Stimulated activated CD4-positive, alpha-beta T cell treated with anti-CD3 and anti-CD28 coated beads, Interleukin-12 subunit alpha, Interleukin-12 subunit beta, amount 100 ng/mL, for 24 hours (primary cell): ENCODE measurements at places on chromosomes 11 and 22.
A peak's percentile ranks its signal among the peaks of the same experiment; 100 is the strongest.

DNA sequence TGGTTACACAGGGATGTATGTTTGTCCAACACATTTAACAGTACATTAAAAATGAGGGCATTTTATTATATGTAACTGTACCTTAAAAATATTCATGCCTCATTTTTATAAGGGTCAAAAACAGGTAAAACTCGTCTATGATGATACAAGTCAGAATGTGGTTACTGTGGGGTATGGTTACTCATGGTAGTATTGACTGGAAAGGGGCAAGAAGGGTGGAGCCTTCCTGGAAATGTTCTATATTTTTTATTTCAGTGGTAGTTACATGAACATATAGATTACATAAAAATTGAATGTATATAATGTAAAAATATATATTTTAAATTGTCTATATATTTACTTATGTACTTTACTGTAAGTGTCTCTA is 99.8 kb downstream of the STIM1 start:
- DNase-seq, result no peak

GRCh38 chr11:95556342-95557163 is 233.0 kb downstream of the FAM76B start:
- peak; percentile 6 for DNase-seq

GRCh38 chr11:9459667-9460321 is 1.0 kb upstream of the ZNF143 start:
- DNase-seq, result no peak

GRCh38 chr11:72681226-72682153 is 7.3 kb upstream of the PDE2A start:
- DNase-seq, result no peak
